Lung microvascular endothelial cell (primary cell): ENCODE measurements at places on chromosomes 12 and 14. TPM values are rescaled to one million over a fixed set of nuclear protein-coding genes. Genes with fewer than 3 reads are reported as not detected.
A peak's percentile ranks its signal among the peaks of the same experiment; 100 is the strongest.

- no peak for DNase-seq
Observed at GRCh38 chr14:21215879-21216251, 53.4 kb downstream of the HNRNPC start.

DNA sequence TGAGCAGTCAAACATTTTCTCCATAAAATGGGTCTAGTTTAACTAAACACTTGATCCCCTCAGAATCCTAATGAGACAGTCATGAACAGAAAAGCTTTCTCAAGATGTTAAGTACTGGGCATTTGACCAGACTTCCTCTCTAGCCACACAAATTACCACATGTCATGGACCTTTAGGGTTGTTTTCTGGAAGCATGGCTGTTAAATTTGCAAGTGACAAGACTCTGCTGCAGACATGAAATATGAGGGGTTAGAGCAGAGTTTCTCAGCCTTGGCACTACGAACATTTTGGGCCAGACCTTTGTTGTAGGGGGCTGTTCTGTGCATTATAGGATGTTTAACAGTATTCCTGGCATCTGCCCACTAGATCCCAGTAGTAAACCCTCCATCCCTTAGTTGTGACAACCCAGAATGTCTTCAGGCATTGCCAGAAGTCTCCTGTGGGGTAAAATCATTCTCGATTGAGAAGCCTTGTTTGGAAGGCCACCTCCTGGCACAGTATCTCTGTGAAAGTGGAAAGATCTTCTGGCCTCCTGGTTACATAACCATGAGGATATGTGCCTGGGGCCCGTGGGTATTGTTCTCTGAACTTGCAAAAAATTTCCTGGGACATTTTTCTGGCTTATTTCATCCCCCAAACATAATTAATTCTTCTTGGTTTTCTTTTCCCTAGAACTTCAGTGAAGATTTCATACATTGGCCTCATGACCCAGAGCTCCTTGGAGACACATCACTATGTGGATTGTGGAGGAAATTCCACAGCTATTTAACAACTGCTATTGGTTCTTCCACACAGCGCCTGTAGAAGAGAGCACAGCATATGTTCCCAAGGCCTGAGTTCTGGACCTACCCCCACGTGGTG, 4.3 kb downstream of the TMEM106C start:
- no peak for DNase-seq

ZNF891 gene
- total RNA-seq = 0.22 and 0.60 TPM in 2 replicates

GRCh38 chr12:57889500-57889989, 43.0 kb upstream of the CTDSP2 start:
- peak; percentile 79 for DNase-seq
